Upper lobe of right lung (tissue), 1 donor: ENCODE measurements at places on chromosomes 16 and 17. TPM values are rescaled to one million over a fixed set of nuclear protein-coding genes. Genes with fewer than 3 reads are reported as not detected.
A peak's percentile ranks its signal among the peaks of the same experiment; 100 is the strongest.

- no peak overlapping the region for H3K27ac ChIP-seq
- no peaks in the 10 kb centered on the region for H3K36me3 ChIP-seq
- no peaks in the 10 kb centered on the region for H3K27me3 ChIP-seq
- no peak overlapping the region for H3K4me3 ChIP-seq
These were observed 39.9 kb downstream of the WSCD1 start for GRCh38 chr17:6110088-6110487.

DNA sequence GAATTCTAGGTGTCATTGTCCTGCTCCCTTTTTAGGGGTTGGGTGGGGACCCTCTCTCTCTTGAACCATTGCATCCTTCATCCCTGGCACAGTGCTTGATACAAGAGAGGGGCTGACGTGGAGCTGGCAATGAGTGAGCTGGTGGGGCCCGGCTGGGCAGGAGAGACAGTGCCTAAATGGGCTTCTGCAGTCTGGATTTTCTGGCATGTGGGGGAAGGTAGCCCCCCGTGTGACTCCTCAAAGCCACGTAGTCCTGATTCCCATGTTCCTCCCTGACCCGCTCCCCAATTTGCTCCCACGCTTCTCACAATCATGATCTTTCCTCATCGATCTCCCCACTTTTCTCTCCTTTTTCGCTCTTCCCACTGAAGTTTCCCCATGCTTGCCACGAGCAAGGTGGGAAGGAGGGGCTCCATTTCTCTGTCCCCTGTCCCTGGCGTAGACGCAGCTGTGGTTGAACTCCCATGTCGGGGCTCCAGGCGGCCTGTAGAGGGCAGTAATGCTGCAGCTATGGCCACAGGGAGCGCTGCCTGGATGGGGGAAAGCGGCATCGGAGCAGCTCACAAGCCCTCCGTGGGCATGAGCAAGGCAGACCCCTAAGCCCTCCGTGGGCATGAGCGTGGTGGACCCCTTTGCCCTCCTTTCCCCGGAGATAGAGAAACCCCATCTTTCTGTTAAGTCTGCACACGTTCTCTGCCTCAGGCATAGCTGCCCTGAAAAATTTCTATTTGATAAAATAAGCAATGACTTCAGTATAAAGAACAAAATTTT lies 47.5 kb downstream of the HAPSTR1 start:
- no peaks in the 10 kb centered on the region for H3K36me3 ChIP-seq
- H3K4me1 ChIP-seq, result peaks cover 5% of the 10 kb centered on the region
- no peak overlapping the region for H3K4me3 ChIP-seq
- no peaks in the 10 kb centered on the region for H3K27me3 ChIP-seq
- DNase-seq, result peak; percentile 84

DNA sequence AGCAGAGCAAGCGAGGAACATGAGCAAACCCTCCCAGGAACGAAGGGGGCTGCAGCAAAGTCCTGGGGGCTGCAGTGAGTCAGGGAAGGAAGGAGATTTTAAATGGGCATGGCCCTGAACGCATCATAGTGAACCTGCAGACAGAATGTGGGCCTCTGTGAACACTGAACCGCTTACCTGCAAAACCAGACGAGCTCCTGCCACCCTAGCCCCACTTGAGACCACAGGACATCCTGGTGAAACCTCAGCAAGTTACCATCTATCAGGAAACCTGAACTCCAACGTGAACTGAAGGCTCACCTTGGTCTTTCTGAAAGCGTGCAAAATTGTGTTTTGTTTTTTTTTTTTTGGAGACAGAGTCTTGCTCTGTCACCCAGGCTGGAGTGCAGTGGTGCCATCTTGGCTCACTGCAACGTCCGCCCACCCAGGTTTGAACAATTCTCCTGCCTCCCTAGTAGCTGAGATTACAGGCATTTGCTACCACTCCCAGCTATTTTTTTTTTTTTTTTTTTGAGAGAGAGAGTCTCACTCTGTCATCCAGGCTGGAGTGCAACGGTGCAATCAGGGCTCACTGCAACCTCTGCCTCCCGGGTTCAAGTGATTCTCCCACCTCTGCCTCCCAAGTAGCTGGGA lies 30.8 kb downstream of the FANCA start:
- no peak for DNase-seq
- no peaks in the 10 kb centered on the region for H3K36me3 ChIP-seq
- no peak overlapping the region for H3K4me3 ChIP-seq
- no peaks in the 10 kb centered on the region for H3K4me1 ChIP-seq
- H3K27me3 ChIP-seq, result no peaks in the 10 kb centered on the region

- no peak for DNase-seq
- no peaks in the 10 kb centered on the region for H3K27me3 ChIP-seq
- H3K4me1 ChIP-seq, result peaks cover 39% of the 10 kb centered on the region
These were observed 3.2 kb downstream of the ACOX1 start for GRCh38 chr17:75975757-75976174.

GRCh38 chr16:48109475-48109874 lies 46.3 kb downstream of the ABCC12 start:
- no peaks in the 10 kb centered on the region for H3K27me3 ChIP-seq
- no peak for DNase-seq
- H3K36me3 ChIP-seq, result no peaks in the 10 kb centered on the region
- no peak overlapping the region for H3K27ac ChIP-seq
- no peaks in the 10 kb centered on the region for H3K4me1 ChIP-seq

DNA sequence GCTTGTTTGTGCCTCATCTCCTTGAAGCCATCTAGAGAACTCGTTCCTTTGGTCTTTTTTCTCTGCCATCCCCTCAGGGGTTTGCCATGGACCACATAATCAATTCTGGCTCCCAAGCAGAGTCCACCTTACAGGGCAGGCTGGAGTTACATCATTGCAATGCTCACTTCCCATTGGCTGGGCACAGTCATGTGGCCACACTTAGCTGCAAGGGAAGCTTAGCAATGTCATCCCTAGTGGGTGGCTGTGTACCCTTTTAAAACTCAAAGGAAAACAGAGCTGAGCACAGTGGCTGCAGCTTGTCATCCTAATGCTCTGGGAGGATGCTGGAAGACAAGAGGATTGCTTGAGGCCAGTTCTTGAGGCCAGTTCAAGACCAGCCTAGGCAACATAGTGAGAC lies 41.9 kb upstream of the POLR3E start:
- DNase-seq, result no peak
- no peaks in the 10 kb centered on the region for H3K27me3 ChIP-seq
- no peak overlapping the region for H3K4me3 ChIP-seq
- H3K27ac ChIP-seq, result no peak overlapping the region
- peaks cover 97% of the 10 kb centered on the region for H3K36me3 ChIP-seq
- no peaks in the 10 kb centered on the region for H3K4me1 ChIP-seq

The TXNL4B gene
- total RNA-seq, result 11.5 TPM

The SPAG7 gene
- 64.8 TPM for total RNA-seq

The TBC1D3E gene
- total RNA-seq, result not detected
